Activated CD4-positive, alpha-beta T cell treated with anti-CD3 and anti-CD28 coated beads for 4 hours (primary cell): ENCODE measurements at places on chromosomes 1 and 21.
A peak's percentile ranks its signal among the peaks of the same experiment; 100 is the strongest.

DNA sequence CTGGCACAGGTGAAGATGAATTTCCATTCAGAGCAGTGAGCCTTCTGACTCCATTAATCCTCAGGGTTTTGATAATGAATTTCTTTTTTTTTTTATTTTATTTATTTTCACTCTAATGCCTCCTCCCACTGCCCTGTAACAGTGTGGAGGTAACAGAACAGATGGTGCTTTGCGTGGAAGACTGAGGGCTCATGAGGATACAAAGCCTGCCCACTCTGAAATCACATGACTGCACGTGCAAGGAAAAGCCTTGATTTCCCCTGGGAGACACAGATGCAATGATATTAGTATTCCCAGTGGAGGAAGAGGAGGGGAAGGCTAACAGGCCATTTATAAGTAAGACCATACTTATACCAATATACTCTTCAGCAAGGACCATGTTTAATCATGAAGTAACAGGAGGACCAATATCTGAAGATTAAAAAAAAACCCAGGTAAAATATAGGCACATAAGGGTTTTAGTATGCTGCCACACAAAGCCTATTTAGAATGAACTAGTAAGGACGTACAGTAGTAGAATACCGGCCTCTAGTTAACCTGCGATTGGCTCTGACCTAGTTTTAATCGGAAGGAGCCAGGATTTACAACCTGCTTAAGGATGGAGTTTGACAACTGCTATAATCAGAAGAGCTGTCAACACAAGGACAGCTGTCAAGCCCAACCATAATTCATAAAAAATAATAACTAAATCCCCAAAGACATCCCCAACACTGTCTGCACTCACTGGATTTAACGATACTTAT is 69.6 kb downstream of the LHX4 start:
- no peak for DNase-seq

DNA sequence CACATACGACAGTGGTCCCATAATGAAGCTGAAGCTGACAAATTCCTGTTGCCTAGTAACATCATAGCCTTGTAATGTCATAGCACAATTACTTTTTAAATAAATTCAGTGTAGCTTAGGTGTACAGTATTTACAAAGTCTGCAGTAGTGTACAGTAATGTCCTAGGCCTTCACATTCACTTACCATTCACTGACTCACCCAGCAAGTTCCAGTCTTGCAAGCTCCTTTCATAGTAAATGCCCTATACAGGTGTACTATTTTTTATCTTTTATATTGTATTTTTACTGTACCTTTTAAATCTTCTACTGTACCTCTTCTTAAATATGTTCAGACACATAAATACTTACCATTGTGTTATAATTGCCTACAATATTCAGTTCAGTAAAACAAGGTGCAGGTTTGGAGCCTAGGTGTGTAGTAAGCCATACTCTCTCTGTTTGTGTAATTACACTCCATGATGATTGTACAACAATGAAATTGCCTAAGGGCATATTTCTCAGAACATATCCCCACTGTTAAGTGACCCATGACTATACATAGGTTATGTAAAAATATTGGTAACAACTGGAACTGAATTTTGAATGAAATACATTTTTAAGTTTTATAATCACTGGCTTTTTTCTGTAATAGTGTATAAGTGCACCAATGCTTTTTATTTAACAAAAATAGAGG is 33.5 kb upstream of the ADAM30 start:
- DNase-seq: no peak

DNA sequence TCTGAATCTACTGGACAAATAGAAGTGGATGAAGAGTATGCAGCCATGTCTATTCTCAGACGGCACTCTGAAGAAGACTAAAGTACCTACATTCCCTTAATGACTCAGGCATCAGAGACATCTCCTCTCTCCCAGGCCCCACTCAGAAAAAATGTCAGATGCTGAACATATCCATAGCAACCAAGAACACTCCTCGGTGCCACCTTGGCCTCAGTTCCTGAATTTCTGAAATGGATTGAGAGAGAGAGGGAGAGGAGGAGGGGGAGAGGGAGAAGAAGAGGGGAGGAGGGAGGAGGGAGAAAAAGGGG is 16.0 kb upstream of the OVAAL start:
- DNase-seq: no peak

- peak; percentile 43 for DNase-seq
Measured at GRCh38 chr1:151047591-151047924, at the start of gene C1orf56. Gene C1orf56, plus strand, starts transcription at chr1:151047751. Its CDS starts 97 bp downstream, at chr1:151047848.

- DNase-seq: no peak
Measured at GRCh38 chr21:28100366-28100765, 892.3 kb downstream of the LTN1 start.

- DNase-seq: no peak
Measured at GRCh38 chr21:45984584-45985095, 3.1 kb downstream of the COL6A1 start.

GRCh38 chr1:161498646-161499045 is 6.6 kb upstream of the FCGR2A start:
- no peak for DNase-seq
